Left lung (tissue), 14 donors: ENCODE measurements at places on chromosomes 3 and 15.

DNA sequence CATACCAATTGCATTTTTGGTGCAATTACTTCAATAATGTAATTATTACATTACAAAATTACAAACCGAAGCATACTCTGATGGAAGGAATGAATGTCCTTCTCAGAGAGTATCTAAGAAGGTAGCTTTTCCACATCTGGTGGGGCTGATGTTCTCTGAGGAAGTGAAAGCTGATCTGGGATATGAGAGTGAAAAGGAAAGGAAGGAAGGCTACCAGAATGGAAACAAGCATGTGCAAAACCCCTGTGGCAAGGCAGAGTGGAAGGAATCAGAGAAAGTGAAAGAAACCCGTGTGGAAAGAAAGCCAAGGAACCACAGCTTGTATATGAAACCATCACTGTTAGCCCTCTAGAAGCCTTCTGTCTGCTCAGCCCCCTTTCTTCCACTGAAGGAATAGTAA is 35.3 kb upstream of the GOLGA8A start:
- no peaks in the 10 kb centered on the region for H3K27me3 ChIP-seq
- DNase-seq = no peak
- H3K4me3 ChIP-seq = no peak overlapping the region
- no peaks in the 10 kb centered on the region for H3K4me1 ChIP-seq
- H3K36me3 ChIP-seq = no peaks in the 10 kb centered on the region

GRCh38 chr3:177597311-177598096 is 400.2 kb upstream of the TBL1XR1 start:
- H3K4me1 ChIP-seq = peaks cover 24% of the 10 kb centered on the region
- peak; percentile 61 for DNase-seq
- H3K27ac ChIP-seq = peak overlapping the region; percentile 70
- H3K36me3 ChIP-seq = no peaks in the 10 kb centered on the region
- H3K27me3 ChIP-seq = no peaks in the 10 kb centered on the region

- no peak overlapping the region for H3K4me3 ChIP-seq
- no peak for DNase-seq
- peaks cover 15% of the 10 kb centered on the region for H3K4me1 ChIP-seq
- H3K27me3 ChIP-seq = peaks cover 29% of the 10 kb centered on the region
These were observed 7.5 kb downstream of the GNB5 start for GRCh38 chr15:52183562-52184173.

DNA sequence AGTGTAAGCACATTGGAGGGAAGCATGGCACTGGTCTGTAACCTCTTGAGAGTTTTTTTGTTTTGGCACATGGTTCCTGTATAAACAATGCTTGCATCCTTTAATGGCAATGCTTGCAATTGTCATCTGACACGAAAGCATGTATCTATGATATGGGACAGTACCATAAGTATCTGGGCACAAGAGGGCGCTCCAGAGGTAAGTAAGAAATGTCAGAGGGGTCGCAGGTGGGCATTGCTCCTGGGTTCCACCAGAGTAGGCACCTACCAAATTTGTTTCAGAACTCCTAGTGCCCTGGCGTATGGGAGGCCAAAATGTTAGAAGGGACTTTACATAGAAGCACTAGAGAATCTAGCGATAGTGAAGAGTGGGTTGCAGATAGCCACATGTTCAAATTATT is 58.7 kb upstream of the BCHE start:
- no peak for DNase-seq
- no peak overlapping the region for H3K27ac ChIP-seq
- H3K4me3 ChIP-seq = no peak overlapping the region
- H3K36me3 ChIP-seq = no peaks in the 10 kb centered on the region

GRCh38 chr15:101003706-101004105 is 84.5 kb downstream of the LRRK1 start:
- no peak overlapping the region for H3K4me3 ChIP-seq
- H3K27me3 ChIP-seq = no peaks in the 10 kb centered on the region
- H3K27ac ChIP-seq = no peak overlapping the region
- DNase-seq = no peak
- H3K4me1 ChIP-seq = no peaks in the 10 kb centered on the region

GRCh38 chr3:144257381-144257780 is 285.8 kb downstream of the DIPK2A start:
- no peak overlapping the region for H3K4me3 ChIP-seq
- no peak overlapping the region for H3K27ac ChIP-seq

- no peak overlapping the region for H3K4me3 ChIP-seq
- H3K36me3 ChIP-seq = no peaks in the 10 kb centered on the region
- no peaks in the 10 kb centered on the region for H3K4me1 ChIP-seq
These were observed 594.2 kb downstream of the ZBBX start for GRCh38 chr3:166785876-166786275.

- no peaks in the 10 kb centered on the region for H3K27me3 ChIP-seq
- no peak for DNase-seq
- peak overlapping the region; percentile 87 for H3K27ac ChIP-seq
These were observed 2.7 kb downstream of the SMAD6 start for GRCh38 chr15:66704803-66705153.

DNA sequence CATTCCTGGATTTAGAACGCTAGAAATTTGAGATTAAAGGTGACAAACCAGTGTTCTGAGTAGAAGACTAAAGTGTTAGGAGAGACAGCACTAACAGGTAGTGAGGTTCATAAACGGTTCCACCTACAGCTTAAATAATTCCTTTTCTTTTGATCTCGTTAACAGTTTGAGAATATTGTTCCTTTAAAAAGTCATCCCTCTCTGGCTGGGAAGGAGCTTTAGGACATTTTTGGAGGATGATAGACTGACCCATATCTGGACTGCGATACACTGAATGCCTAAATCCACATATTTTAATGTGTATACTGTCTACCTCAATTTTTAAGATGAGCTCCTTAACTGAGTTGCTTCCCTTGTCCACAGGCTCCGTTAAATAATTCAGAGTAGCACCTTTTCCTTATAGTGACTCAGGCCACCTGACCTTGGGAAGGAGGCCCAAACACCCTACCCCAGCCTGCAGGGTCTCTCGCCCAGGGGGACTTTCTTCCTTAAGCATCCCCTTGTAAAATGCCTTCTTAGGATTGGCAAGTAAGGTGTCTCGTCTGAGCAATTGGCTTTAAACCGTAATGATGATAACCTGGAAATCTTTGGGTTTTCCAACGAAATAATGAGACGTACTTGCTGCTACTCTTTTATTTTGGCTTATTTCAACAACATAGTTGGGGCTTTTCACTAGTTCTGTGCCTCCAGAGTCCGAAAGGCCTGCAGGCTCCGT is 3.3 kb downstream of the TRIM71 start:
- no peak overlapping the region for H3K4me3 ChIP-seq
- peaks cover 82% of the 10 kb centered on the region for H3K27me3 ChIP-seq
- peaks cover 29% of the 10 kb centered on the region for H3K4me1 ChIP-seq
- no peaks in the 10 kb centered on the region for H3K36me3 ChIP-seq
- DNase-seq = no peak

- no peaks in the 10 kb centered on the region for H3K36me3 ChIP-seq
- no peaks in the 10 kb centered on the region for H3K27me3 ChIP-seq
- H3K27ac ChIP-seq = no peak overlapping the region
- no peaks in the 10 kb centered on the region for H3K4me1 ChIP-seq
These were observed 221.8 kb upstream of the SUCLG2 start for GRCh38 chr3:67876261-67876660.

- H3K27ac ChIP-seq = no peak overlapping the region
- H3K4me1 ChIP-seq = no peaks in the 10 kb centered on the region
- H3K36me3 ChIP-seq = no peaks in the 10 kb centered on the region
- H3K4me3 ChIP-seq = no peak overlapping the region
These were observed 341.4 kb upstream of the SGO1 start for GRCh38 chr3:20527368-20527767.

DNA sequence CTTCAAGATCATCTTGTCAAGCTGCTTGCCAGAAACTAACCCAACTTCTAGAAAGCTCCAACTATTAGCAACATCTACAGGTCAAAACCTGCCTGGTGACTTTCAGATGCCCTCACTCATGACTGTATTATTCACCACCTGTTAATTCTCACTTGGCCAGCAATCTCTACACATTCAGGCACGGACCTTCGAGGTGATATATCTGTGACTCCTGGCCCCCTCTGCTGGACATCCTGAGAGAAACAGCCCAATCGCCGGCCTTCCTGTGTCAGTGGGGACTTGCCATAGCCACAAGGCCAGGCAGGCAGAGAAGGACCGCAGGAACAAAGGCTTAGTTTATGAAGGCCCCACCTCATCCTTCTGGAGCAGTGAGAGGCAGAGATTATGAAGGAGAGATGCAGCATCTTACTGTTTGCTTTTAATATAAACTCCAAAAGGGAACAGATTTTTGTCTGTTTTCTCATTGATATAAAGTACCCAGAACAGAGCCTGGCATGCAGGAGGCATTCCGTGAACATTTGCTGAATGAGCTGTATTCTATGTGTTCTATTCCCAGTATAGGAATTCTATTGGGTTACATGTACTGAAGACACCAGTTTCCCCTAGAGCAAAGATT is 24.4 kb upstream of the OCA2 start:
- H3K4me1 ChIP-seq = no peaks in the 10 kb centered on the region
- H3K27ac ChIP-seq = no peak overlapping the region
- no peak for DNase-seq
- H3K27me3 ChIP-seq = no peaks in the 10 kb centered on the region
- no peaks in the 10 kb centered on the region for H3K36me3 ChIP-seq

DNA sequence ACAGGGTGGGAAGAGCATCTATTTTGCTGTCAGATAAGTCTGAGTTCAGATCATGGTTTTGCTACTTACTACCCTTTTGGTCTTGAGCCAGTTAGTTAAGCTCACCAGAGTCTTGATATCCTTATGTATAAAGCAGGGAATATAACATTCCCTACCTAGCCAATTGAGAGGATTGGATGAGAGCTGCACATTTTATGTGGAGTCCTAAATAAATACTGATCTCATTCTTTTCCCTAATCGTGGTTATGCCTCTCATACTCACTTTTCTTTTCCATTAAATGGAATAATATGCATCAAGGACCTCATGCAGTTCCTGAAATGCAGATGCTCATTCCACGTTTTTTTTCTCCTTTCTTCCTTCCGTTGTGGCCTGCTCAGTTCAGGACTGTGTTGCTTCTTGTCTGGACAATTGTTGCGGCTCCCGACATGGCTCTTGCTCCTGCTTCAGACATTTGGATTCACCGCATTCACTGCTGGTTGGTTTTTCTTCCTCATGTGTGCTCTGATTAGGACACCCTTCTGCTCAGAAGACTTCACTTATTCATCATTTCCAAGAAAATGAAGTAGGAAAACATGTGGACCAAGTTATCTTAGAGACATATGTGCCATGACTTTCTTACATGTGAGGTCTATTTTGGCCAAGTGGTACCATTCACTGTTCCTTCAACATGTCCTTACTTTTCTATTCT is 90.2 kb downstream of the NFKBIZ start:
- no peak for DNase-seq
- H3K4me3 ChIP-seq = no peak overlapping the region
- H3K27me3 ChIP-seq = no peaks in the 10 kb centered on the region
- H3K27ac ChIP-seq = no peak overlapping the region
- no peaks in the 10 kb centered on the region for H3K36me3 ChIP-seq

GRCh38 chr3:186920301-186920700 is 10.0 kb upstream of the ST6GAL1 start:
- no peak overlapping the region for H3K27ac ChIP-seq
- H3K36me3 ChIP-seq = no peaks in the 10 kb centered on the region
- H3K4me3 ChIP-seq = no peak overlapping the region

DNA sequence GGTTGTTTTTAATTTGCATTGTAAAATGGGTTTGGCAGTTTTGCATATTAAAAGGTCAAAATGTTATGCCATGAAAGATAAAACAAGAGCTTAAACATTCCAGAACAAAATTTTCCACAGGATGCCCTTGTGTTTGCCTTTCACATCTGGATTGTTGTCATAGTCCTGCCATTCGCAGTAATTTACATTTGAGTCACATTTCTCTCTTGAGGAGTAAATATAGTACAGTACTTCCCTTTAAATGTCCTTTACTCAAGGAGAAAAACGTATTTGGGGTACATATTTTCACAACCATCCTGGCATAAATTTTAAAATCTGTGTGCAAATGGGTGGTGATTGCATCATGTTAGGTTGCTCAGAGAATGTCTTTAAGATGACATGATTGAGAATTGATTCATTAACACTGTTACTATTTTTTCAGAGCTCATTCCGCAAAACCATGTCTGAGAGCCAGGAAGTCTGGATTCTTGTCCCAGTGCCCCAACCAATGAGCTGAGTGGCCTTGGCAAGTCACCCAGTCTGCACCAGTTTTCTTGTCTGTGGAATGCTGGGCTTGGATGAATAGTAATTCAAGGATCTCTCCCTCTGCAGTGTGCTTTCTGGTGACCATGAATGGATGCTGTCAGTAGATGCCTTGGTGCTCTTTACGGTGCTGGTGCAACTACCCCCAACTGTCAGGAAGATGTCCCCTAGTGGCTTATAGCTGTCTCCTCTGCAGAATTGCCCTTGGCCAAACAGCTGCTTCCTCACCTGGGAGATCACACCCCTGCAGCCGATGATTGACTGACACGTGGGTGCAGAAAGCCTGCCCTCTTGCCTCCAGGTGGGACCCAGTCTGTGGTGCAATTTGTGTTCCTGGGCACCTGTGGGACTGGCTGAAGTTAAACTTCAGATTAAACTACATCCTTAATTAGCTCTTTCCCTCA is 43.0 kb downstream of the ABHD5 start:
- no peak overlapping the region for H3K27ac ChIP-seq
- H3K4me3 ChIP-seq = no peak overlapping the region
- no peaks in the 10 kb centered on the region for H3K4me1 ChIP-seq
